NCI-H226 (cell line): ENCODE measurements at places on chromosomes 3 and 15.

DNA sequence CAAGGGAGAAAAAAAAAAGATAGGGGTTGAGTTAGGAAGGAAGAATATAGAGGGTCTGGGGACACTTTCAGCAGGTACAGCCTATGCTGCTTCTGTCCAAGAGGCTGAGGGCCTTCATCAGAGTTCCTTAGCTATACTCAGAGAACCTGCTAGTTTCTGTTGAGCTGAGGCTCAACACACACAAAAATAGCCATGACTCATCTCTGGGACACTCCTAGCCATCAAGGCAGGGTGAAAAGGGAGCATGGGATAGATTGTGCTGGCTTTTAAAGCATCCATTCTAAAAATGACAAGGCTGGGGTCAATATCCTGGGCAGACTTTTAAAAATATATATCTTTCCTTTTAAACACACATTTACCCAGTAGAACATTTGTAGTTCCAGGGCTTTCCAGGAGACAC lies 2.8 kb upstream of the RTP2 start:
- DNase-seq: no peak

- DNase-seq: no peak
Observed at GRCh38 chr3:61580982-61581643, 19.7 kb downstream of the PTPRG start.

- no peak for DNase-seq
Observed at GRCh38 chr3:189457631-189458412, 173.4 kb upstream of the TP63 start.

GRCh38 chr3:177495566-177495965 lies 298.3 kb upstream of the TBL1XR1 start:
- DNase-seq: no peak

GRCh38 chr3:118742760-118743159 lies 291.9 kb downstream of the IGSF11 start:
- DNase-seq: no peak

DNA sequence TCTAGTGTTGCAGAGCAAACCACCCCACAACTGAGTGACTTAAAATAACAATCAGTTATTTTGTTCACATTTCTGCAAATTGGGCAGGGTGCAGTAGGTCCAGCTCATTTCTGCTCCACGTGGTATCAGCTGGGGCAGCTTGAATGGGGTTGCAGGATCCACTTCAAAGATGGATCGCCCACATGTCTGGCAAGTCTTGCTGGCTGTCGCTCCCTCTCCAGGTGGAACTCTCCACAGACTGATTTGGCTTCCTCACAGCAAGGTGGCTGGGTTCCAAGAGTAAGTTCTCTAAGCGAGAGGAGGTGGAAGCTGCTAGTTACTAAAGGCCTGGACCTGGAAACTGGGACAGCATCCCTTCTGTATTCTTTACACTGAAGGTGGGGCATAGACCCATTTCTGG lies 213.3 kb downstream of the SLC9A9 start:
- no peak for DNase-seq

GRCh38 chr3:24830230-24831152 lies 335.8 kb upstream of the THRB start:
- DNase-seq: no peak

DNA sequence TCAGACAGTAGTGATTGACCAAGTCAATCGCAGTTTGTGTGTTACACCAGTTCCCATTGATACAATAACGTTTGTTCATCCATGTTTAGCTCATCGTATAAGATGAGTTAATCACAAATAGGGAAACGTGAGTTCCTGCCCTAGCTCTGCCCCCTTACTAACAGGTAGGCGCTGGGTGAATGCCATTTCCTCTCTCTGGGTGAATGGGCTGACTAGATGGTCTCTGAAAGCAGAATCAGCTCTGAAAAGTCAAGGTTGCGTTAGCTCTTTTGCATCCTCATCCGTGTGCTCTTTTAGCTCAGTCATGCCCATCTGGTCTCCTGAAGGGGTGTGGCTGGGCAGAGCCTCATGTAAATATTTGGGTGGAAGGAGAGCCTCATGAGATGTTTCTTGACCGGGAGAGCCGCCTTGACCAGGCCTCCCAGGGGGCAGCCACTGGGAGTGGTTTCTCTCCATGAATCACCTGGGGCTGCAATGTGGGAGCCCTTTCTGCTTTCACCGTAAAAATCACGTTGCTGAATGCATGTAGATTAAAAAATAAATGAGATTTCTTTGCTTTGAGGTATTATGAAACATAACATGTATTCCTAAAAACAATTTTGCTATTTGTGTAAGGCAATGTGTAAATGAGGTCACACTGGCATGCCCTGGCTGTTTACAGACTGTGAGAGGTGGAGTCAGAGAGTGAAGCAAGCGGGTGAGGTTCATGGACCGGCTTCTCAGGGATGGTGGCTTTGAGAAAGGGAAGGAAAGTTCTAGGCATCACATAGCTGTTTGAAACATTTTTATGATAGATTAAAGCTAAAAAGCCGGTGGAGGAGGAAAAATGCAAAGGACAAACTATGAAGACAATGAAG lies 108.4 kb upstream of the RASGRP1 start:
- no peak for DNase-seq

GRCh38 chr3:16303037-16303575 lies 38.1 kb downstream of the OXNAD1 start:
- no peak for DNase-seq
